Breast epithelium (tissue), 4 donors: ENCODE measurements at places on chromosomes 6 and 20. TPM values are rescaled to one million over a fixed set of nuclear protein-coding genes. Genes with fewer than 3 reads are reported as not detected.

DNA sequence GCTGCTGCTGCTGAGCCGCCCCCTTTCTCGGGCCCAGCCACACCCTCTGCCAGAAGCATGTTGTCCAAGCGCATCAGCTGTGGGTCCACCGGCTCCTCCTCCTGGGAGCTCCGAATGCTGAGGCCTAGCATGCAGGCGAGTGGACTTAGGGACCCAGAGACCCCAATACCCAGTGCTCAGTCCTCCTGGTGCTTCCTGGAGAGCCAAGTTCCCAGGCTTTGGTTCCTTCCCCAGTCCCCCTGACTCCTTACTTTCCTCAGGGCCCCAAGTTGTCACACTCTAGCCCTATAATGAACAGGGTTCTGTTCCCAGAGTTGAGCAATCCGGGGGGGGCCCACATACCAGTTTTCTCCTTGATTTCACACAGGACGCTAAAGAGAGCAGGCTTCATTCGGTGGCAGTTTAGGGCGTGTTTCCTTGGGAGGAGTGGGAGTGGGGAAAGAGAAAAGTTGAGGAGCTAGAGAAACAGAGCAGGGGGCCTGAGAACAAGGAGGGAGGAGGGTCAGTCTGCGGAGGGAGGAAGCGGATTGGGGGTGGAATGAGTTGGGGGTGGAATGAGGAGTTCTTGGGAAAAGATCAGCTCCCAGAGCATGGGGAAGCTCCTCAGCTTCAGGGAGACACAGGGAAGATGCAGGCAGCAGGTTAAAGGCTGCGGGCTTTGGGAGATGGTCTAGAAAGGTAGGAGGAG, 1.5 kb downstream of the PBX2 start:
- DNase-seq: no peak
- H3K27me3 ChIP-seq: no peaks in the 10 kb centered on the region
- H3K27ac ChIP-seq: peak overlapping the region; percentile 97

The EPB41L2 gene
- 101 TPM for total RNA-seq

The RNF39 gene
- total RNA-seq: not detected

The GRM4 gene
- total RNA-seq: not detected

DNA sequence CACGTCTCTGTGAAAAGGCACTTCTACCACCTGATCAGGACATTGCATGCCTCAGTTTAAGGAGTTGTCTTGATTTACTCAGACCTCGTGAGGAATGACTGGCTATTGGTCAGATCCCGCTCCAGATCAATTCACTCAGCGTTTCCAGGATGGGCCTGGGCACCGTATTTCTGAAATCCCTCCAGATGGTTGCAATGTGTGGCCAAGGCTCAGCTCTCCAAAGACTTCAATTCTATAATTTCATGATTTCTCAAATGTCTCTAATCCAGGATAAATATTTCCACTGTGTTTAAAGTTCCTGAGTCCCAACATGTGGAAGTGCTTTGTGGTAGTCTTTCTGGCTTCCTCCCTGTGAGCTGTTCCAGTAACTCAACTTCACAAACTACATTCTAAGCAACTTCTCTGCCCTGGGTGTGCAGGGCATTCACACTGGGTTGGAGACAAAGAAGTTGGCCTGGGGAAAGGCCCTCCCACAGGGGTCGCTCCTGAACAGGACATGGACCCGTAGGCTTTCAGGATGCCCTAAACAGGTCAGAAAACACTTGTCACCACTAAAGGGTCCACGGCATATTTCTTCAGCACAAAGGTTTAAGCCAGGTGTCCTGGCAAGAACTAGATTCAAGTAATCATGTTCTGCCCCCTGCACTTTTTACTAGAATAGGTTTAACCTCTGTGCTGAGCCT, 212.1 kb downstream of the WDR27 start:
- peak overlapping the region; percentile 79 for H3K27ac ChIP-seq
- no peak overlapping the region for H3K4me3 ChIP-seq
- H3K27me3 ChIP-seq: no peaks in the 10 kb centered on the region
- H3K36me3 ChIP-seq: no peaks in the 10 kb centered on the region
- no peaks in the 10 kb centered on the region for H3K4me1 ChIP-seq

The KIFC1 gene
- 2.0 TPM for total RNA-seq

GRCh38 chr6:135323202-135323668, 142.1 kb downstream of the MYB start:
- no peaks in the 10 kb centered on the region for H3K36me3 ChIP-seq
- no peaks in the 10 kb centered on the region for H3K4me1 ChIP-seq
- H3K27me3 ChIP-seq: no peaks in the 10 kb centered on the region
- no peak for DNase-seq
- no peak overlapping the region for H3K27ac ChIP-seq

DNA sequence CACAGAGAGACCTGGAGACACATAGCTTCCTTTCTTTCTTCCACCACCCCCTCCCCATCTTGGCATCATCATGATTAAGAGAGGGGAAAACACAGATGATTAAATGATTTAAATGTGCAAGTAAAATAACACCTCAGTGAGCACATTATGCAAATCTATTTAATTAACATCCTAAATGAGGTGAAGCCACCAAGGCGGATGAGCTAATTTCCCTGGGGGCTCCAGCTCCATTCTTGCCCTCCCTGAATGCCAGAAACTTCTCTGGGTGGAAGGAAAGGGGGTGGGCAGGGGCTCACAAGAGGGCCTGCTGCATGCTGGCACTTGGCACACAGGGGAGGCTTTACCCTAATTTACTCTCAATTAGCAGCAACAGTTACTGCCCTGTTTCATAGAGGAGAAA, 32.5 kb upstream of the TGM2 start:
- no peaks in the 10 kb centered on the region for H3K27me3 ChIP-seq
- DNase-seq: no peak
- no peaks in the 10 kb centered on the region for H3K36me3 ChIP-seq

The FAM209B gene
- not detected for total RNA-seq

DNA sequence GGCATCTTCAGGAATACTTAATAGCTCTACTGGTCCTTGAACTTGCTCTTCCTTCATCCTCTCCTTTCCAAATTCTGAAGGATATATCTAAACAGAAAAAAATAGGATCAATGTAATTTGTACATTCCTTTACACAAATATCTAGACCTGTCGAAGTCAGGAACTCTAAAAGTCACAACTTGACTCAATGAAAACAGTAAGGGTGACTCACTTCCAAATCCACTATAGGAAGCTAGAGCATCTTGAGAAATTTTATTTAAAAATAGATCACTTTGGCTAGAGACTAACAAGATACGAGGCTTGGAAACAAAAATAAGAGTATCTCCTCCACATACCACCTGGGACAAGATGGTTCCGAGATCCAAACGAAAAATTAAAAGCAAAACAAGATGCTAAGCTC, 12.2 kb downstream of the ESF1 start:
- no peak overlapping the region for H3K27ac ChIP-seq
- H3K36me3 ChIP-seq: no peaks in the 10 kb centered on the region
- H3K27me3 ChIP-seq: no peaks in the 10 kb centered on the region
- H3K4me3 ChIP-seq: no peak overlapping the region
- H3K4me1 ChIP-seq: no peaks in the 10 kb centered on the region
- DNase-seq: no peak

The CRNKL1 gene
- 41.6 TPM for total RNA-seq

The STX7 gene
- 37.8 TPM for total RNA-seq

DNA sequence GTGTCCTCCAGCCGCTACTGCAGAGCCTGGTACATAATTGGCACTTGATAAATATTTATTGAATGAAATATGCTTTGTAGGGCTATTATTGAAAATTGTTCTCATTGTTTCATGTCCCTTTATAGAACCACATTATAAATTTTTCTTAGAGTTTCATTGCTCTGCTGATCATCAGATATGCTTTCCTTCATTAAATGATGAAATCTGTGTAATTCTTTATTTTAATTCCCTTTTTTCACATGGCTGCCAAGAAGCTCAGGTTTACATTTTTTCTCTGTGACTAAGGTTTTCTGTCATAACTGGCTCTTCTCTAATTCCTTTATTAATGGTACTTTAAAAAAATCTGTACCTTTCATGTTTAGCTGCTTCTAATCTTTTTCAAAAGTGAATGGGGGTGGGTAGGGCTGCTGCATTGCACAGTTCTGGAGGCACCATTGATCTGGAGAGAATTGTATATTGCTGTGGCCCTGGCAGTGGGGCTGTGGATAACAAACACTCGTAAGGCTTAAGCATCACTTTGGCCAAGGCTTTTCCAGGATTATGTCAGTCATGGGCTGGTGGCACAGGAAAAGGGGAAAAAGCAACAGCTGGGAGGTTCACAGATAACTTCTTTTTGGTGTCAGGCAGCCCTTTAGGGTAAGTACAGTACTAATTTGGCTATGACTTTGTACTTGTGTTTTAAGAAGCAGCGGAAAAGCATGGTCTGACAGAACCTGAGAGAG, 43.8 kb downstream of the ARFGEF2 start:
- no peak for DNase-seq
- H3K4me3 ChIP-seq: no peak overlapping the region
- H3K27ac ChIP-seq: peak overlapping the region; percentile 54
- no peaks in the 10 kb centered on the region for H3K36me3 ChIP-seq
- no peaks in the 10 kb centered on the region for H3K27me3 ChIP-seq

- H3K27me3 ChIP-seq: no peaks in the 10 kb centered on the region
- H3K4me3 ChIP-seq: no peak overlapping the region
- H3K27ac ChIP-seq: peak overlapping the region; percentile 68
- DNase-seq: no peak
- H3K4me1 ChIP-seq: no peaks in the 10 kb centered on the region
Observed at GRCh38 chr6:164322533-164322932, 908.0 kb downstream of the QKI start.

DNA sequence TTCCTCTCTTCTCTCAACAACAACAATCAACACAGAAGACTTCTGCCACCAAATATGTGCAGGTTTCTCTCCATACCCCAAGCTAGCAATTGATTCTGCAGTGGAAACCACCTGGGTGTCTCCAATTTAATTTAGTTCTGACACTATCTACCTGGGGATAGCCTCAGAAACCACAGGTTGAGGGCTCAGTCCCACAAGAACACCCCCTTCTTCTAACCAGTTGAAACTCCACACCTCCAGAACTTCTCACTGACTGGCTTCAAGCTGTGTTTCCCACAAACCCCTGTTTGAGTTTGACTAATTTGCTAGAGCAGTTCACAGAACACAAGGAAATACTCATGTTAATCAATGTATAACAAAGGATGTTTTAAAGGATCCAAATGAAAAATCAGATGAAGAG, 52.5 kb upstream of the SPTLC3 start:
- H3K4me1 ChIP-seq: no peaks in the 10 kb centered on the region
- H3K36me3 ChIP-seq: no peaks in the 10 kb centered on the region
- no peaks in the 10 kb centered on the region for H3K27me3 ChIP-seq
- H3K4me3 ChIP-seq: no peak overlapping the region
- H3K27ac ChIP-seq: no peak overlapping the region
- no peak for DNase-seq

DNA sequence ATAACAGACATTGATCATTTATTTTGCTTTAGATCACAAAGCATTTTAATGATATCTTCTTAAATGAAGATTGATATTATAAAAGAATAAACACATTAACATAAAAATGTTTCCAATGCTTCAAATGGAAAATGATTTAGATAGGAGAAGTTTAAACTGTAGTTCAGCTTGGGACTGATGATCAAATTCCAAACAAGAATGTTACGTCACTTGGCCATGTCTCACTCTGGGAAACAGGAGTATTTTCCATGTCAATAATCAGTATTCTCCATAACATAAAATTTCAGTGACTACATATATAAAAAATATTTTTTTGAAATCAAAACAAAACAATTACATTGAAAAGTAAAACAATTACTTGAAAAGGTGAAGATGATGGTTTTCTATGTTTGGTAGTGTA, 52.9 kb upstream of the SIM1 start:
- no peak overlapping the region for H3K27ac ChIP-seq
- H3K36me3 ChIP-seq: no peaks in the 10 kb centered on the region
- H3K4me3 ChIP-seq: no peak overlapping the region
- H3K4me1 ChIP-seq: no peaks in the 10 kb centered on the region
- H3K27me3 ChIP-seq: no peaks in the 10 kb centered on the region
- DNase-seq: no peak

DNA sequence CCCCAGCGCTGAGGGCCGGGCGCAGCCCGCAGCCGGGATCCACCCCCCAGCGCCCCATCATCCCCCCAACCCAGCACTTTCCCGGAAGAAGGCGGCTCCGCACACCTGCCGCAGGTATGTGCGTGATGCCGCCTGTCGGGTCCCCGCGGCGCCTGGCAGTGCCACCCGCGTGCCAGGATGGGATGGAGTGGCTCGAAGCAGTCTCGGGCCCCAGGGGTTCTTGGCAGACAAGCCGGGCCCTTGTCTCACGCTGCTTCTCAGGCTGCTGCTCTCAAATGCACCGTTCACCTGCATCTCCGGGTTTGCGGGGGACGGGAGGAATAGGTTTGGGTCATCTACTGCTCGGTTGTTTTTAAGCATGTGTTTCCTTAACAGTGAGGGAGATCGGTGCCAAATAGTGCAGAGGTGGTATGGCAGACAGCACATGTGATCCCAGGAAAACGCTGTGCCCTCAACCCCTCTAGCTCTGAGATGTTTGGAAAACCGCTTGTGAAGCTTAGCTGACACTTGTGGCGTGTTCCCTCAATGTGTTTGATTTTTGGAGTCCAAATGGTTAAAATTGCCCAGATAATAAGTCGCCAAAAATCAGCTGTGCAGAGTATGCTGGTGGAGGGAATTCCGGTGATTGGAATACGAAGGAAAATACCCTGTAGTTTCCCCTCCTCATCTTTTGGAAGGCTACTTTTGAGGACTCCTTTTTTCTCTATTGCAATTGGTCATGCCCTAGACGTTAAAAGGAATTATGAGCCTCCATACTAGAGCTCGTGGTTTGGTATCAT, 926 bp downstream of the MYLIP start:
- DNase-seq: no peak
- peak overlapping the region; percentile 97 for H3K27ac ChIP-seq
- H3K4me3 ChIP-seq: peak overlapping the region; percentile 94
- no peaks in the 10 kb centered on the region for H3K27me3 ChIP-seq

DNA sequence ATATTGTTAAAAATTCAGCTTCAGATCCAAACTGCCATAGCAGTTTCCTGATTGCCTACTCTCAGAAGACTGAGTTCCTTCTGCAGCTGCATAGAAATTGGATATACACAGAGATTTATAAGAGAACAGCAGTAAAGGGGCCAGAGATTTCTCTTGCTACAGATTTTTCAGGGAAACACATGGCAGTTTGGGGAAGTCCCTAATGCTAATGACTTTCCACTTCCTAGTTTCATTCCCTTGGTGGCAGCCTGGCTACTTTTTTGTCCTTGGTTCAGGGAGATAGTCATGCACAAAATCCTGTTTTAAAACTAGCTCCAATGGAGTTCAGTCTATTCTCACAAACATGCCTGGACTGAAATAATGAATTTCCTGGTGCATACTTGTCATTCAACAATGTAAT, 125.3 kb upstream of the PLCB4 start:
- H3K36me3 ChIP-seq: no peaks in the 10 kb centered on the region
- no peaks in the 10 kb centered on the region for H3K4me1 ChIP-seq
- no peaks in the 10 kb centered on the region for H3K27me3 ChIP-seq
- no peak overlapping the region for H3K4me3 ChIP-seq
- H3K27ac ChIP-seq: no peak overlapping the region
- DNase-seq: no peak

- H3K36me3 ChIP-seq: no peaks in the 10 kb centered on the region
- peak; percentile 74 for DNase-seq
- no peaks in the 10 kb centered on the region for H3K27me3 ChIP-seq
- H3K4me1 ChIP-seq: peaks cover 6% of the 10 kb centered on the region
Observed at GRCh38 chr6:36848658-36849441, 9.6 kb upstream of the CPNE5 start.

The TRIM15 gene
- total RNA-seq: not detected

The THEMIS gene
- total RNA-seq: 1.3 TPM

The POPDC3 gene
- 0.98 TPM for total RNA-seq
